ENCODE measurements at places on chromosomes 6 and 20.

- peak; percentile 81 for DNase-seq
Observed at GRCh38 chr6:72286911-72287311, 335.0 kb upstream of the KCNQ5 start.

DNA sequence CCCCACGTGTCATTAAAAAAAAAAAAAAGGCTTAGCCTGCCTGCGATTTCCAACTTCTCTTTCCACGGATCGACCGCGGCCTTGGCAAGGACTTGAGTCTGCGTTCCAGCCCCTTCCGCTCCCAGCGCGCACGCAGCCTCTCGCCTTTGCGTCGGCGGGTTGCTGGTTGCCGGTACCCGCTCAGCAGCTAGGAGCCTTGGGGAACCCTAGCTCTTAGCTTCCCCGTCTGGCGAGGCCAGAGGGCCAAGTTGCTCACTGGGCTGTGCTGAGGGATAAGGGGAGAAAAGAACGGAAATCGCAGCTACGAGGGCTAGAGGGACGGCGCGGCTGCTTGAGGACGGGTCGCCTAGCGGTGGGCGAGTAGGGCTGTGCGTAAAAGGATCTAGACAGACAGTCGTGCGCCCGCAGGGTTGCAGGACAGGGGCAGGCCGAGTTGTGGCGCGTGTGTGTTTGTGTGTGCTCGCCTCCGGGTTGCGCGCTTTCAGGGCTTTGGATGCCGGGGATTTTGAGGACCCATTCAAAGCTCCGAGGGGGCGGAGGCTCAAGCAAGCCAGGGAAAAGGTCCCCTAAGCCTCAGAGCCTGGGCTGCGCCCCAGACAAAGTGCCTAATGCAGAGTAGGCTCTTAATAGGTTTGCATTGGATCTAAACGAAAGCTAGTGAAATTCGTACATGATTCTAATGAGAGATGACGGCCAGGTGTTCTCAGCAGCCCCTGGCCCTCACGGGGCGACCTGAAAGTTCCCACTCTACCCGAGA, 40.5 kb upstream of the OSTM1 start:
- DNase-seq: peak; percentile 83

GRCh38 chr20:1280195-1281102, 14.4 kb downstream of the SNPH start:
- no peak for DNase-seq

GRCh38 chr6:73774311-73774774, 78.3 kb downstream of the CD109 start:
- peak; percentile 99 for DNase-seq

DNA sequence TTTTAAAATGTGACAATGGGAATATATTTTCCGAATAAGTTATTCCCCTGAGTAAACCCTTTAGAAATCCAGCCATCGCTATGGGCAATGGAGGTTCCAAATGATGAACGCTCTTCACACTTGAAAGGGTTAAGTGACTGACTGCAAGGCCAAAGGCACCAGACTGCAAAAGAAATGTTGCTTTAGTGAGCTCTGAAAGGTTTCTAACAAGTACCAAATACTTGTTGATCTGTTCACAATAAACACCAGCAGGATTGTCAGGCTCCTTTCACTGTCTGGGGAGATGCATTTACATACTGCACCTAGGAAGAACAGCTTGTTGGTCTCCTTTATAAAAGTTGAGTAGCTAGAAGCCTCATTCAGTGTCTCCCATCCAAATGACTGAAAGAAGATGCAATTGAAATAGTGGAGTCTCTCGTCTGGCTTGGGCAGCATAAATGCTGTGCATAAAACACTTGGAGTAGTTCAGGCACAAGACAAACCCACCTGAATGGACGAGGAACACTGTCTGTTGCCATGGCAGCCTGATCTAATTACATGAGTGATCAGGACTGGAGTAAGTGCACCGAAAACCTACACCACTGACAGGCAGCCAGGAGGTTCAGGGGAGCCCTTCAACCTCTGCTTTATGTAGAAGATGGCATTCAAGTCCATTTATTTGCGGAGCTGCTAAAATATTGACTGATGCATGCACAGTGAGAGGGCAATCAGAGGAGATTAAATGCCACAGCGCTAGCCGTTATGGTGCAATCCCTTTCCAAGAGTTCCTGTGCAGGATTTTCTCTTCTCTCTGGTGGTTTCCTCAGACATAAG, 2.9 kb downstream of the ATXN1 start:
- no peak for DNase-seq

DNA sequence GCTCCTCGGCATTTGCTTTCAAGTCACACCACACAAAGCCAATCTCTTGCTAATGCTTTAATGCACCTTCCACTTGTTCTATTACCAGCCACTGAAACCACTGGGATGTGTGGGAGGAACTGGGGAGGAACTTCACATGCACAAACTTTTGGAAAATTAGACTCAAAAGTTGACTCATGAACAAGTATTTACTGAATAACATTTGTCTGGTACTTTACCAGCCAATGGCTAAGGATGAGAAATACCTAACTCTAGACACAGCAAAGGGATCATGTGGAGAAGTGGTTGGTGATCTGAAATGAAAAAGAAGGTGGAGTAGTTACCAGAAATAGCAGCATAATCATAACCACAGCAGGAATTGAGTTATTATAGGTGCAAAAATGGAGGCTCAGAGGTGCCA, 554.0 kb upstream of the NOX3 start:
- peak; percentile 18 for DNase-seq

GRCh38 chr20:37933786-37934633, 31.1 kb downstream of the VSTM2L start:
- no peak for DNase-seq

- DNase-seq: no peak
Observed at GRCh38 chr20:57027777-57028176, 238.7 kb downstream of the BMP7 start.

DNA sequence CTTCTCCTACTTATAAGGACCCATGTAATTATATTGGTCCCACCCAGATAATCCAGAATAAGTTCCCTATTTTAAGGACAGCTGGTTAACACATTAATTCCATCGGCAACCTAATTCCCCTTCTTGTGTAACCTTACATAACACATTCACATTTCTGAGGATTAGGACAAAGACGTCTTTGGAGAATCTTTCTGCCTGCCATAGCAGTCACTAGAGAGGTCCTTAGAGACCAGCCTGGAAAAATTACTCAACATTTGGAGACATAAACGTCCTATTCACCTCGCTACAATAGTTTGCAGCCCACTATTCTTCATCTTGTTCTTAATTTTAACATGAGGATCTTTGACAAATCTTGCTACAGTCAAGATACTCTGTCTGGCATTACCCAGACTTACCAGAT, 100.1 kb downstream of the MAFB start:
- no peak for DNase-seq

DNA sequence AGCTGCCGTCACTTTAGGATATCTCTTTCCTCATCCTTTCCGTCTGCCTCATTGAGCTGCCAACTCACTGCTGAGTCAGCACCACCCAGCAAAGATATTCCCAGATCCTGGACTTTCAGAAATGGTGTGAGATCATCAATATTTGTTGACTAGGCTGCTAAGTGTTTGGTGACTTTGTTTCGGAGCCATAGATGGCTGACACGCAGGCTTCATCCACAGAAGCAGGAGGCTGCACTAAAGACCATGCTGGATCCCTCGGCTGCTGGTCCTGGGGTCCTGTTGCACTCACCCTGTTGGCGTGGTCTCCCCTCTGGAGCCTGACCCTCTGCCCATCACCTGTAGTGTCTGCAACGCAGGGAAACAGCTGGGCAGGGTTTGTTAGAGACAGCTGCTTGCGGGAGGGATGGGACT, 96.5 kb downstream of the ERMARD start:
- no peak for DNase-seq

DNA sequence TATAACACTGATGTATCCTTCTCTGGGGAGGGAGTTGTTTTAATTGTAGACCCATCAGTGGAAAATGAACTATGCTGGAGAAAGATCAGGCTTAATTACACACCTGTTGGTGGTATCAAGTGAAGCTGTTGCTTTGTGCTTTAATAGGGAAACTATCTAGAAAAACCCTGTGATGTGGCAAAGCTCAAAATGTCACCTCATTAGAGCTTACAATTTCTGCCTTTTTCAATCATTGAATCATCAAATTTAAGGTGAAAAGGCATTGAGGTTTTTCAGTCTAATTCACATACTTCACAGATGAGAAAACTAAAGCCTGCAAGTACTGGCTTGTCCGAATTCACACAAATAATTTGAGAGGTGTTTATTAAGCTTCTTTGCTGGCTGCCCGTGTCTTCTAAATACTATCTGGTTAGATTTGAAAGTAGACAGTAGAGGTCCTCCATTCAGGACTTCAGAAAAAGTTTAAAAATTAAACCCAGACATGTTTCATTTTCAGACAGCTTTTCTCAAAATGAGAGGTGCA, 143.3 kb upstream of the MAP3K7 start:
- no peak for DNase-seq

DNA sequence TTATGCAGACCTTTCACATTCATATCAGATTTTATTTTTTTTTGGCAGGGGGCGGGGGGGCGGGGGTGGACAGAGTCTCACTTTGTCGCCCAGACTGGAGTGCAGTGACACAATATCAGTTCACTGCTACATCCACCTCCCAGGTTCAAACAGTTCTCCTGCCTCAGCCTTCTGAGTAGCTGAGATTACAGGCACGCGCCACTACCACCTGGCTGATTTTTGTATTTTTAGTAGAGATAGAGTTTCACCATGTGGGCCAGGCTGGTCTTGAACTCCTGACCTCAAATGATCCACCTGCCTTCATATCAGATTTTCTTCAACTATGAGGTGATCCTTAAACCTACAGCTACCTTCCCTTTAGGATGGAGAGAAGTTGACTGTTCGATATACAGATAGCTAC, 8.0 kb upstream of the SUMO4 start:
- DNase-seq: no peak

GRCh38 chr6:23654745-23655144, 471.3 kb upstream of the NRSN1 start:
- no peak for DNase-seq

DNA sequence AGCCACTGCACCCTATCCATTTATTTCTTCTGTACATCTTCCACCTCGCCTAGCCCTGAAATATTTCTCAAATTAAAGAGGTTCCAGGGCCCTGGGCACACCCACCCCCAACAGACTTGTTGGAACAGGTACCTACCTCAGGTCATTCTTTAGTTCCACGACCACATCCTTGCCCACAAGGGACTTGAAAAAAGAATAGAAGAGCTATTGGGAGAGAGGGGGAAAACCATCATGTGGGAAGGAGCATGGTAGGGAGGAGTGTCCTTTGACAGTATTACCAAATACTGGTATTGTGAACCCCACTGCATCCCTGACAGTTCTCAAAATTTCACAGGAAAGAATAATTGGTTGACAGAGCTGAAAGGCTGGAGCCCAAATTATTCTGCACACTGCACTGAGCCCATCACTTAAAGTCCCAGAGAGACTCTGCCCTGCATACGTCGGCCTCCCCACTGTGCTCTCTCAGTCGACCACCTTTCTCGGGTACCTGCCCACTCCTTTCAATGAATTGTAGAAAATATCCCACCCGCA, 762 bp downstream of the LSM2 start:
- no peak for DNase-seq

- no peak for DNase-seq
Observed at GRCh38 chr20:56443654-56444540, 24.5 kb upstream of the RTF2 start.

DNA sequence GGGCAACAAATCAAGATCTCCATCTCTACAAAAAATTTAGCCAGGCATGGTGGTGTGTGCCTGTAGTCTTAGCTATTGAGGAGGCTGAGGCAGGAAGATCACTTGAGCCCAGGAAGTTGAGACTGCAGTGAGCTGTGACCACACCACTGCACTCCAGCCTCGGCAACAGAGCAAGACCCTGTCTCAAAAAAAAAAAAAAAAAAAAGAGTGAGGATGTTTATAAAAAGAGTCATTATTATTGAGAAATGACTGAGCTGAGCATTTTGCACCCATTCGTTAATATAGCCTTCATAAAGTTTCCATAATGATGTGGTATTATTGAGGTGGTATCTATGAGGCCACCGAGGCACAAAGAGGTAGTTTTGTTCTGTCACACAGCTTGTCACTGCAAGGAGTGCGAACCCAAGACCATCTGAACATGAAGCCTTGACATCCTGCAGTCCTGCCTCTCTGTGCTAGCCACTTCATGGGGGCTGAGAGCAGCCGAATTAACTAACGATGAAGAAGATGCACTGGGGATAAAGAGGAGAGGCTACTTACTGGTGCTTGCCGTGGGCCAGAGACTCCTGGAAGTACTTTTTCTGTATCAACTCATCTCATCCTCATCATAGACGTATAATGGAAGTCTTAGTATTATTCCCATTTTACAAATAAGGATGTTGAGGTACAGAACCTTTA, 175.5 kb downstream of the BCAS1 start:
- DNase-seq: no peak

- DNase-seq: peak; percentile 77
Observed at GRCh38 chr20:38321959-38322598, 18.1 kb downstream of the BPI start.

GRCh38 chr6:170143401-170144150, 147.3 kb downstream of the DLL1 start:
- no peak for DNase-seq

- no peak for DNase-seq
Observed at GRCh38 chr6:45956663-45957062, 59.0 kb downstream of the CLIC5 start.

DNA sequence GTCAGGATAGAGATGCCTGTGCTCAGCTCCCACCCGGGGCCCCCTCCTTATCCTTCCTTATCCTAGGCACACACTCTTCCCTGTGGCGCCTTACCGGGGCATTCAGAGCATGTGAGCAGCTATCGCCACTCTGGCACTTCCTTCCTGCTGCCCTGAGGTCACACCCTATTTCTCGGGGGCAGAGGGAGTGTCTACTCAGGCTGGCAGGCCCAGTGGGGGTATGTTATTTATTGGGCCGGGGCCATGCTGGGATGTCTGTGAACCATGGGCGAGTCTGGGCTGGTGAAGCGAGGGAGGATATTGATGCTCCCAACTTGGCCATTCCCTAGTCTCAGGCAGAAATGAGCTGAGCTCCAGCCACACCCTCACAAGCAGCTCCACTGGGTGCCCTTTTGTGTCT, 3.9 kb upstream of the LY6G6D start:
- DNase-seq: no peak

GRCh38 chr20:47189060-47189459, 167.4 kb downstream of the ZMYND8 start:
- DNase-seq: no peak

DNA sequence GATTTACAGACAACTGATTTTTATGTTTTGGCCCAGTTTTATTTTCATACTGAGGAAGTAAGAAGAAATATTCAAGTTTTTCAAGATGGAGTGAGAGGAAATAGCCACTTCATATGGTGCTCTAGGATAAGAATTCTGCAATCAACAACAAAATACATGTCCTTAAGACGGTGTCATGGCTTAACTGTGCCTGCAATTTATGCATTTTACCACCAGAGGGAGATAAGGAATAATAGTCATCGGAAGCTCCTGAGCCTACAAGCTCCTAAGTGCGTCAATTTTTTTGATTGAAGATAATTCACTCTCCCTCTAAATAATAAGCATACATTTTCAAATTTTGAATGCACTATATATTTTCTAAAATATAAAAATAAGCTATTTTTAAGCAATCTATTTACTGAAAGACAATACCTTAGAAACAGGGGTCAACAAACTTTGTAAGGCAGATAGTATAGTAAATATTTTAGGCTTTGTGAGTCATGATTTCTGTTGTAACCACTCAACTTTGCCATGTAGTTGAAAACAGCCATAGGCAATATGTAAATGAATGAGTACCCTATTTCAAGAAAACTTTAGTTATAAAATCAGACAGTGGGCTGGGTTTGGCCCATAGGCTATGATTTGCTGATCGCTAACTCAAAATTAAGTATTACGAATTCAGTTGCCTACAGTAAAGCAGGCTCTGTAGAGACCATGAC, 230.9 kb upstream of the DTNBP1 start:
- peak; percentile 65 for DNase-seq

All from iris pigment epithelial cell (primary cell).